GM13977 (cell line): ENCODE measurements at places on chromosomes 5 and 9.

DNA sequence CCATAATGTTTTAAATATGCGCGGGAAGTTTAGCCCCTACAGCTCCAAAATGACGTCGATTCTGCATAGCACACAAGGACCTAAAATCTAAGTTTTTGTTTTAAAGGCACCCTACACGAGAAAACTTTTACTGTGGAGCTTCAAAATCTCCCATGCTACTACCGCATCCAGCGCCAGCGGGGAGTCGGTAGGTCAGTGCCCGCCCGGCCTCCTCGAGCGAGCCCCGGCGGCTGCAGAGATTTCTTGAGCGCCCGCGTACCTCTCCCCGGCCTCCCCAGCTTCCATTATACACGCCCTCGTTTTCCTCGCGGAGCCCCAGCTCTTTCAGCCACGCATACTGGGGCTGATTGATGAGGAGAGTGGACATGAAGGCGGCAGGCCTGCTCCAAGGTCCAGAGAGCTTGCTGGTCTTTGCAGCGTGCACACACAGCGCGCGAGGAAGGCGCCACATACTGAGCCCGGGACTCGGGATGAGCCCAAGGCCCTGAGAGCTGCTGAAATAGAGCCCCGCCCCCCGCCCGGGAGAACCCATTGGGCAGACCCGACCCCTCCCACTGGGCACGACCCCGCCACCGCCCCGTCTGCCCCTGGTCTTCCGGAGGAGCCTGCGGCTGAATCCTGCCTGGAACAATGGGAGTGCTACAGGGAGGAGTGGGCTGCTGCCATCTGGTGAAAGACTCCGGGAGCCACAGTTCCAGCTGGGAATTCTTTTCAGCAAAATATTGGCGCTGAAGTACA, at the start of gene ALDH7A1:
Gene ALDH7A1, minus strand, starts transcription at position 472 of the 738 bp plus-strand sequence. Its CDS starts 21 bp downstream, at position 451.
- DNase-seq = peak; percentile 68

DNA sequence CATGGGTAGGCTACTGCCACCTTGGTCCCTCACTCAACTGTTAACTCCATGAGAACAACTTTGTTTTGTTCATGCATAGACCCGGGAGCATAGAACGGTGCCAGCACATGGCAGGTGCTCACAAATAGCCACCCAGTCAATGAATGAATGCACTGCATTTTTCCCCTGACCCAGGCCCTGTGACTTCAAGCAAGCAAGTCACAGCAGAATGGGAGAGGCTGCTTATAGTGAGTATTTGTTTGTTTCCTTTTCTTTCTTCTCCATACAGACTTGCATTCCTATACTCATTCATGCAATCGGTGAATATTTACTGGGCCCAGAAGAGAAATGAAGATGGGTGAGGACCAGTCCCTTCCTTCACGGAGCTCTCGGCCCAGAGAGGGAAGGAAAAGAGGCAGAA, 62.0 kb downstream of the SHB start:
- no peak for DNase-seq

DNA sequence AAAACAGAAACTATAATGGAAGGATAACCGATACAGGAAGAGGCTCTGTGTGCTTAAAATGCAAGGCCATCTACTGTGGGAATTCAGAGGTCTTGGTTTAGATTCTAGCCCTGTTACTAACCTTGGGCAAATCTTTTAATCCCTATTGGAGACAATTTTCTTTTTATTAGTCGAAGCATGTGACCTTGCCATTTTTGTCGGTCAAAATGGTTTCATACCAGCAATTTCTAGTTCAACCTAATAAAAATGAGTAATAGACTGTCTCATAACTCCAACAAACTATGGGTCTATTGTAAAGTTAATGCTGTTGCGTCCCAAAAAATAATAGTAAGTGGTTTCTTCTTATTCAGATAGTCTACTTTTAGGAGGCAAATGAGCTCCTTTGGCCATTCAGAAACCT, 38.4 kb downstream of the PRR16 start:
- no peak for DNase-seq

DNA sequence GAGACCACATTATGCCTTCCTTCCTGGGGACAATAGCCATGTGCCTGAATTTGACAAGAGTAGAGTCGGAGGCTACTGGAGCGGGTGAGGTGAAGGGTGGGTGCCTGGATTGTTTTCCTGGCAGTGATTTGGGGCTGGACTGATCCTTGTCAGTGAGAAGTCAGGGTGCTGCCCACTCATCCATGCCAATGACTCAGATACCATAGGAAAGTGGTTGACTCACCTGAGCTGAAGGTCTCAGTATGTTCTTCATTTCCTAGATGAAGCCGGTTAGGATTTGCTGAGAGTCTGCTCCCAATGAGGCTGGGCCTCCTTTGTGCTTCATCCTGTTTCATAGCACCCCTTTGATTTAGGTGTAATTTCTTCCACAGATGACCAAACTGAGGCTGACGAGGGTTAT, 366.0 kb downstream of the KDM4C start:
- no peak for DNase-seq

GRCh38 chr5:34639852-34640626, 16.1 kb upstream of the RAI14 start:
- no peak for DNase-seq

- DNase-seq = no peak
Observed at GRCh38 chr5:142807372-142807911, 37.3 kb downstream of the ARHGAP26 start.

DNA sequence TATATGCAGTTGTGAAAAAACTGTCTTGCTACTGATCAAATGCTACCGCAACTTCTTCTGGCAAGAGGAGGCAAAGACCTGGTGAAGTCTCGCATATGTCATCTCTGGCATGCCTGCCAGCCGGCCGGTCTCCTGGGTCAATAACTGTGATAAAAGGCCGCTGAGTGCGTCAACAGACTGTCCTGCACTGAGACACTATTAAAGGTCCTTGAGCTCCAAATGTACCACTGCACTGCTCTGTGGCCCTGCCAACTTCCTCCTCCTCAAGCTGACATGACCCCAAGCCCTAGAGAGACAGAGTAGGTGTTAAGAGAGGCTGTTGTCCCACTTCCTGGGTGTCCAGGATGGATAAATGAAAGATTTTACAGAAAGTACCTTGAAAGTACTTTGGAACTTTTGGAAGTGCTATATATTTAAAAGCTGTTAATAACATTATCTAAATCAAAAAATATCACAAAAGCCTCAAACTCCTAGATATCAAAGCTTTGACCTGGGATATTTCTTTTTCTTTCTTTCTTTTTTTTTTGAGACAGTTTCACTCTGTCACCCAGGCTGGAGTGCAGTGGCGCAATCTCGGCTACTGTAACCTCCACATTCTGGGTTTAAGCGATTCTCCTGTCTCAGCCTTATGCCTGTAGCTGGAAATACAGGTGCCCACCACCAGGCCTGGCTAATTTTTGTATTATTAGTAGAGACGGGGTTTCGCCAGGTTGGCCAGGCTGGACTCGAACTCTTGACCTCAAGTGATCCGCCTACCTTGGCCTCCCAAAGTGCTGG, 31.5 kb downstream of the RAPGEF1 start:
- DNase-seq = no peak

GRCh38 chr5:149799119-149799623, 69.1 kb downstream of the PPARGC1B start:
- no peak for DNase-seq

DNA sequence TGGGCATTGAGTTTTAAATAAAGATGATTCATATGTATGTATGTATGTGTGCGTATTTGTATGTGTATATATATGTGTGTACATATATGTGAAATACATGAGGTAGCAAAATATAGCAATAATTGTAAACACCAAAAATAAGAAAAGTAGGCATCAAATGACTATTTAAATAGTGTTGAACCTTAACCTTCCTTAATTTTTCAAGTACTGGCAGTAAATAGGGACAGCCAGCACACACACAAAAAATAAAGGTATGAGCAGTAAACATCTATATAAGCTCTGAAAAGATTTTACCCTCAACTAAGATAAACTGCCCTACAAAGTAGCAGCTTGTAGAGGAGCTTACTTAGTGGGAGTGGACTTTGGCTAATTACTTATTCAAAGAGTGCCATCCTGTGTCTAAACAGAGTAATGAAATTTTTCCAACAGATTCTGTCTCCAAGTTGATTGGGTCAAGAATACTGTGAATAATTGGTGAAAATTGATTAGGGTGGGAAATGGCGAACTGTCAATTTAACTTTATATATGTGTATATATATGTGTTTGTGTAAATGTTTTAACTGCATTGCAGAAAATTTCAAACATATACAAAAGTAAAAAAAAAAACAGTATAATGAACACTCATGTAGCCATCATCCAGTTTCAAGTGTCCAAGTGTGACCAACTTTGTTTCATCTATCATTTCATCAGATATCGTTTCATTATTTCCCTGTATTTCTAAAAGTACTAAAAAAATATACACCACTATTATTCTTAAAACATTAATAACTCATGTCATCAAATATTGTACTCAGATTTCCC, 2.0 kb upstream of the ADAMTS6 start:
- DNase-seq = peak; percentile 45

GRCh38 chr9:114718801-114719221, 36.8 kb upstream of the TEX48 start:
- peak; percentile 39 for DNase-seq

- DNase-seq = no peak
Observed at GRCh38 chr9:93599571-93600403, 23.4 kb downstream of the PHF2 start.

DNA sequence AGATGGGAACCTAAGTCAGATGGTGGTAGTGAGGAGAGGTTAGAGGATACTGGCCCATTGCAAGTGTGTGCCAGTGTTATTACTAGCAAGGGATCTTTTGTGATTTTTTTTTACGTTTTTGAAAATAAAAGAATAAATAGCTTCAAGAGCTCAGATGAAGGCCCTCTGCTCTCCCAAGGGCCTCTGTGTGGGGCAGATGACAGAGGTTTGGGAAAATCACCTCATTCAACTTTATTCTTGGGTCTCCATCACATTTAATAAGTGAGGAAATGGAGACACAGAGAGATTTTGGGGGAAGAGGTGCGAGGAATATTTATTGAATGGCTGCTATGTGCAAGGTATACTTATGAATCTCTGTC, 10.1 kb upstream of the TRAF1 start:
- no peak for DNase-seq

- no peak for DNase-seq
Observed at GRCh38 chr9:131255676-131256197, 20.6 kb downstream of the FAM78A start.
